ENCODE measurements at places on chromosomes 4 and X.

DNA sequence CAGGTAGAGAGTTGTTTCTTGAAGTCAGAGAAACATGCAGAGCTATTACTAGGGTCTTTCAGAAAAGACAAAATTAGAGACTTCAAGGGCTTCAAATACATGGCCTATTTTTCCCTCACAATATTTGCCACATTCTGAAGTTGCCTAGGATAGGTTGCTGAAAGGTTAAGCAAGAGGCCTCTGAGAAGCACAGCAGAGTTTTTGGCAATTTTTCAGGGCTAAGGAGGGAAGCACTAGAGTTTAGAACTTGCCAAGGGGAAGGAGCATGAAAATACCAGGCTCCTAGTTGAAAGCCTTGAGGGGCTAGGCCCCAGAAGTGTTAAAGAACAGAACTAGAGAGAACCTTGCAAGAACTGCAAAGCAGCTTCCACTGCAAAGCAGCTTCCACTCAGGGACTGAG is 86.4 kb downstream of the ANAPC10 start:
- DNase-seq = no peak

DNA sequence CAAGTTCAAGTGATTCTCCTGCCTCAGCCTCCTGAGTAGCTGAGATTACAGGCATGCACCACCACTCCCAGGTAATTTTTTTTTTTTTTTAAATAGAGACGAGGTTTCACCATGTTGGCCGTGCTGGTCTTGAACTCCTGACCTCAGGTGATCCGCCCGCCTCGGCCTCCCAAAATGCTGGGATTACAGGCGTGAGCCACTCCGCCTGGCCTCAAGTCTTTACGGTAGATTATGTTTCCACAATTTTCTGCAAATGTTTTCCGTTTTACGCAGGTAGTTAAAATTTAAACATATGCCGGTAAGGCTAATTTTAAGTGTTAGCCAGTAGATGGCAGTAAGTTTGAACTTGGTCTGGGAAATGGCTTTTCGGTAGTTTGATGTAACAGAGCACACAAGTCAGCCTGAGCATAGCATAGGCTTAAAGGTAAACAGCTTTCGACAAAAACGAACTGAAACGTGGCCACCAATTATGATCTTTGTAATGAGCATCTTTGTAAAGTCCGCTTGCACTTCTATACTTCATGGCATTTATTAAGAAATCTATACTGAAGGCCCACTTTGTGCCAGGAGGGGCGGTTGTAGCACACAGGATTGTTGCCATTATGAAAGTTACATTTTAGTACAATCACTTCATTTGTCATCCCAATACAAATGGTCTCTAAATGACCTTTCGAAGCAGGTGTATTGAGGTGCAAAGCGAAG is 31.1 kb downstream of the CCKAR start:
- DNase-seq = peak; percentile 67

- no peak for DNase-seq
Measured at GRCh38 chr4:40811956-40812355, 62.2 kb downstream of the NSUN7 start.

DNA sequence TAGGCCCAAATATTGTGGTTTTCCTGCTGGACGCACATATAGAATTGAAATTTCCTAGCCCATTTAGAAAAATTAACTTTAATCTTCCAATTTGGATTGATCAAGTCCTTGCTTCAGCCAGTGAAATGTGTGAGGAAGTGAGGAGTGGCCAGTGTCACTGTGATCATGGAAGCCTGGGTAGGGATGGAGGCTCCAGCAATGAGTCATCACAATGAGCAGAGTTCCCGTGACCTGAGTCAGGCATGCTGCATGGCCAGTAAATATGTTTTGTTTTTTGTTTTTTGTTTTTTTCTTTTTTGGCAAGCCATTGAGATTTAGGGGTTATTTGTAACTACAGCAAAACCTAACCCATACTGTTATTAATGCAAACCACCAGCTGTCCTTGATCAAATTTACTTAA is 52.1 kb downstream of the IDS start:
- DNase-seq = peak; percentile 25

DNA sequence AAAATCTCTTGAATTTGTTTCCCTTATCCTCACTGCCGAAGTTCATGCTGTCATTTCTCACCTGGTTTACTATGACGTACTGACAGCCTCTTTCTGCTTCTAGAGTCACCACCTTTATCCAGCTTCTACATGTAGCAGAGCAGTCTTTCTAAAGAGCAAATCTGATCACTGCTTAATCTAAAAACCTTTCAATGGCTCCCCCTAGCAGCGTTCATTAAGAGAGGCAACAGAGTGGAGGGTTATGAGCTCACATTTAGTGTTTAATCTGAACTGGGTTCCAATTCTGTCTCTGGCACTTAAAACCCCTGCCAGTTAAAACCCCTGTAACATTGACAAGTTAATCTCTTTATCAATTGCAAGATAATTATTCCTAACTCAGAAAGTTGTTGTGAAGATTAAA is 4.4 kb downstream of the RBPJ start:
- DNase-seq = peak; percentile 50

- no peak for DNase-seq
Measured at GRCh38 chrX:154495472-154495922, 5.1 kb upstream of the SLC10A3 start.

DNA sequence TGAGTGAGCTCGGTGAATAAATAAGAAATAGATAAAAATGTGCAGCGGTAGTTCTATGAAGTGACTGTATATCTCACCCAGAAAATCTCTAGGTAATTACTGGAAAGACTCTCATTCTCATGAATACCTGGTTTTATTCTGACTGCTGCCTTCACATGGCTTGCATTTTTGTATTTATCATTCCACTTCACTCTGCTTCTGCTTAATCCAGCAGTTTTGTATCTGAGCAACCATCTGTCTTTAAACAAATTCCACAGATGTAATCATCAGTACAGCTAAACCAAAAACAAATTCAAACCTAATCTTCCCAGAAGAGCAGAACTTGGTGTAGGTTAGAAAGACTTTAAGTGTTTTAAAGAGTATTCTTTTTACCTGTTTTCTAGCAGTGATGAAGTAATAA is 11.2 kb upstream of the ALB start:
- DNase-seq = no peak

DNA sequence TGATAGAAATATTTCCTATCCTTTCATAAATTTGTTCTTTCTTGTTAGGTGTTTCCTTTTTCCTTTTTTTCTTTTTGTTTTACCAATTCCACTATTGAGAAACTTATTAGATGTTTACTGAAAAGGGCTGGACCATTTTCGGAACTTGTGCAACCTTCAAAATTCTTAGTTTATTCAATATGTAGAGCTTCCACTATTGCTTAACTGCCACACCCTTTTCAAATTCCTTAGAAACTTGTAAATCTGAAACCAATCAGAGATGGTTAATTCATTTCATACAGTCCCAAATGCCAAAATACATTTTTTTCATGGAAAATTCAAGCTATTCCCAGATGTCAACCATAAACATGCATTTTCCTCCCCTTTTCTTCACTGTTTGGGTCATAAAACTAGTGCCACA is 66.1 kb upstream of the SLC39A8 start:
- DNase-seq = no peak

GRCh38 chrX:20011608-20012007 is 20.7 kb upstream of the BCLAF3 start:
- DNase-seq = no peak

DNA sequence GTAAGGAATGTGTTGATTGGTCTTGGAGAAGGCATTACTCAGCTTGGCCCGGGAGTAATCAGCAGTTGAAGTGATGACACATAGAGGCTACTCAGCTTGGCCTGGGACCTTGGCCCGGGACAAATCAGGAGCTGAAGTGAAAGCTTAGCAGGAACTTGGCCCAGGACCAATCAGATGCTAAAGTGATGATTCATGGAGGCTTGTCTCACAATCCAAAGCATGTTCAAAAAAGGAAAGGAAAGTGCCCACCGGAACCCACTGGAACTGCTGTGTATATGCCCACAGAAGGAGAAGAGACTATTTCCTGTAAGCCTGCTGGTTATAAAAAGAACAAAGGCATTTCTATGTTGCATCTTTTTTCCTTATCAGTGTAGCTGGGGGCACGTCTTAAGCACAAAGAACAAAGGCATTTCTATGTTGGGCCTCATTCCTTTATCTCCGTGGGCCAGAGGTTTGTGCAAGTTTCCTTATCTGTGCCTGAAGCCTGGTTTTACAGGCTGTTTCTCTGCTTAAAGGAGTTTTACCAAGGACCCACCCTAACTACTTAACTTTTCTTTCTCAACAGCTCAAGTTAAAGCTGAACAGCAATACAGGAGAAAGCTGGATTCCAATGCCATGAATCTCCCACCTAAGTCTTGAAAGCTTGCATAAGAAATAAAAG is 1176.7 kb downstream of the NLGN4X start:
- no peak for DNase-seq

DNA sequence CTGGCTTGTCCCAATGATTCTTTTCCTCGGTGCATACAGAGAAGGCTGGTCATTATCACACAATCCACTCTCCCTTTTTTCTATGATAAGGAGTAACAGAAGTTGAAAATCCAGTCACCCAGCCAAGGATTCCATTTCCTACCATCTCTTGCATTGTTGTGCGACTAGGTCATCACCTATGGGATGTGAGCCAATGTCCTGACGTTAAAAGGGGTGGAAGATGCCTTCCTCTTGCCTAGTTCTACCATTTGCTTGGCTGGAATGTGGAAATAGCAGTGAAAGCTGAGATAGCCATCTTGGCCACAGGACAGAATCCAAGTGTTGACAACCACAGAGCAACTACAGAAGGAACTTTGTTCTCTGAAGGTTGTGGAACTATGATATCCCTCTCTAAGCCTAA is 132.2 kb upstream of the KIT start:
- DNase-seq = peak; percentile 96

- no peak for DNase-seq
Measured at GRCh38 chrX:24396236-24396930, 35.9 kb downstream of the SUPT20HL1 start.

GRCh38 chr4:178322524-178323183 is 880.4 kb upstream of the AGA start:
- DNase-seq = no peak

- no peak for DNase-seq
Measured at GRCh38 chr4:107818301-107818910, 6.3 kb upstream of the SGMS2 start.

DNA sequence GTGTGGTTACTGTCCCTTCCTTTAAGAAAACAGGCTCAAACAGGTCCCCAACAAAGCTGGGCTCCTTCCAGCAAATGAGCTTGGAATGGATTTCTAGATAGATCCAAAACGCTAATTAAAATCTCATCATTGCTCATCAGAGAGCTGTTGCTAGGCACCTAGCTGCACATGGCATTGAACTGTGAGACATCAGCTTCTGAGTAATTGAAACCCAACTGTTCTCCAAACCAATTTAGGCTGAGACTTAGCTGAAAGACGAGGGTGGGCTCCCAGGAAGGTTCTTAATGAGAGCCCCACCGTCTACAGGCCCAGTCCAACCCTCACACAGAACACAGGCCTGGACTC is 59.1 kb downstream of the FAM184B start:
- no peak for DNase-seq

DNA sequence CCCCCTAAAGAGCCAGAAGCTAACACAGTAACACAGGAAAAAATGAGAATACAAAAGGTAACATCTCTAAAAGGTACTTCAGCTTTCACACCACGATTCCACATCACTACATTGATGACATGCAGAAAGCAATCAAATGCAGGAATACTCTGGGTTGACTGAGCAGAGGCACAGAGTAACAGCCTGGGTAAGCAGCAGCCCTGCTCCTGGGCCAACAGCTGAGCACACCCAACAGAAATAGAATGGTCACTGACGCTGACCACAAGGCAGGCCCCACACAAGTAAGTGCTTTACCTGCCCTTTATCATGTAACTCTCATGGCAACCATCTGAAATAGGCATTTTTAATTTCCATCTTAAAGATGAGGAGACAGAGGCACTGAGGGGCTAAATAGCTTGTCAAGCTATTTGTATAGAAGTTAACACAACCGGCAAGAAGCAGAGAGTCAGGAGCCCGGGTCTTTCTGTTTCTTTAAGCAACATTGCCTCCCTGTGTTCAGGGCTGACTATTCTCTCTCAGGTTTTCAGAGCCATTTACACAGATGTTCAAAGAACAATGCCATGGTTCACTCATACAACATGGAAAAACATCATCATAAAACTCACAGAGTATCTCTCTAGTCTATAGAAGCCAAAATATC is 168.9 kb downstream of the ZNF674 start:
- peak; percentile 34 for DNase-seq

GRCh38 chrX:112830540-112830939 is 10.1 kb downstream of the AMOT start:
- no peak for DNase-seq

- no peak for DNase-seq
Measured at GRCh38 chr4:10816571-10816970, 132.0 kb upstream of the CLNK start.

DNA sequence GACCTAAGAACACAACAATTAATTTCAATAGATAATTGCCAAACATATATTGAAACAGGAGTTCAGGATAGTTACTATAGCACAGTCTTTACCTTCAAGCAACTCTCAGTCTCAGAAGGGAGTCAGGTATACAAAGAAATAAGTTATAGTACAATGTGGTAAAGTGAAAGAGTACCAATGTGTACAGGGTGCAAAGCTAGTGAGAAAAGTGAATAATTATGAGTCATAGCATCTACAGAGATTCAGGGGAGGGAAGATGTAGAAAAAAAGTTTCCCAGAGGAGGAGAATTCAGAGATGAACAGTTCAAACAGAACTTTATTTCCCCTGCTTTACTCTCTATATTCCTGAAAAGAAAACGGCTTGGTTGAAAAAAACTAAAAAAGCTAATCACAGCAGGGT is 22.7 kb upstream of the DKK2 start:
- no peak for DNase-seq

DNA sequence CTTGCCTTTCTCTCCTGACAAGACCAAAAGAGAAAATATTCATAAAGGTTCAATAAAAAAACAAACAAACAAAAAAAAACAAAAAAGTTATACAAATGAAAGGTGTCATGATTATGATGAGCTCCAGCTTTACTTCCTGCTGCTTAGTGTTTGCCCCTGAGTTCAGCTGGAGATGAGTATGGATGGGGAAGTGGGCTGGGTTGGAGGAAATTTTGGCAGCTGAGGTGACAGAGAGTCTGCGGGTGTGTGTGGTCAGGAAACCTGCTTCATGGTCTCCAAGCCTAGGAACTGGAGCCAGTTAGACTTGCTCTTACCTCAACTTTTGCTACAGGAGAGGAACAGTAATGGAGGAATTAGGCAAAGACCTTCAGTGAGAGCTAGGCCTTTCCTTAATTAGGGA is 4.3 kb upstream of the CYSLTR1 start:
- no peak for DNase-seq

DNA sequence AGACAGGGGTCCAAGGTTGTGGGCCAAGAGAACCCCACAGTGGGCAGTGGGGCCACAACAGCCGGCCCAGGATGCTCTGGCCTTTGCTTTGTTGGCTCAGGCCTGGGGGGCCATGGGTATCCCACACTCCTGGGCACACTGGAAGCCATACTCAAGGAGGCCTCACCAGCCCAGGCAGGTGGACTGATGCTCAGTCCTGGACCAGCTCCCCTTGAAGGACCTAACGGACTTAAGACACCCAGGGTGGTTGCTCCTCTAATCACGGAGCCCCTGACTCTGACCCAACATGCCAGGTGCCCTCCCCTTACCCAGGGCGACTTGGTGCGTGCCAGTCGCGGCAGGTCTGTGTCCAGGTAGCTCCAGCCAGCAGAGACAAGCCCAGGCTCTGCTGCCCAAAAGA is 50.8 kb downstream of the ZFYVE28 start:
- no peak for DNase-seq

GRCh38 chr4:57588557-57588956 is 478.4 kb upstream of the IGFBP7 start:
- no peak for DNase-seq
